COLO829 (cell line): ENCODE measurements at places on chromosomes 2 and 18.

DNA sequence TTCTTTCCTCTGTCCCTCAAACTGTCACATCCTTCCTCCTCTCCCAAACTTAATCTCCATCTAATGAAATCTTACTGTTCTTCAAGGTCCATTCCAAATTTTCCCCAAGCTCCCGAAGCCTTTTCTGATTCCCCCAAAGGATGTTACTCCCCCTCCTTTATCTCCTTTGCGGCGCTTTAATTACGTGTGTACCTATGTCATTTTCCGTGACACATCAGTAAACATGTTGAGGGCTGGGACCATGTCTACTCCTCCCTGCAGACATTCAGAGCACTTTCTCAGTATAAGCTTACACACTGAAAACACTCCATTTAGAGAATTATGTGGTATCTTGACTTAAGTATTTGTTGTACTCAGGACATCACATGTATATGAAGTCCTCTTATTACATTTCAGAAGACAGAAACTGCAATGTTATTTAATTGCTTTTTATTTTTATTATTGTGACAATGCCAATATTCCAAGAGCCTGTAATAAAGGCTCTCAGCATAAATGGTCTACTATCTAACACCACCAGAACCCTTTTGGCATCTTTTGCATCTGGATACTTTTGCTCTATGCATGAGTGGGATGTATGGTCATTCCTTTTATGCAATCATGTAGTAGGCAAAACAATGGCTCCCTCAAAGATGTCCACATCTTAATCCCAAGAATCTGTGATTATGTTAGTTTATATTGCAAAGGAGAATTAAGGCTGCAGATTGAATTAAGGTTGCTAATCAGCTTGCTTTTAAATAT is 1.8 kb downstream of the NMI start:
- no peak for DNase-seq

DNA sequence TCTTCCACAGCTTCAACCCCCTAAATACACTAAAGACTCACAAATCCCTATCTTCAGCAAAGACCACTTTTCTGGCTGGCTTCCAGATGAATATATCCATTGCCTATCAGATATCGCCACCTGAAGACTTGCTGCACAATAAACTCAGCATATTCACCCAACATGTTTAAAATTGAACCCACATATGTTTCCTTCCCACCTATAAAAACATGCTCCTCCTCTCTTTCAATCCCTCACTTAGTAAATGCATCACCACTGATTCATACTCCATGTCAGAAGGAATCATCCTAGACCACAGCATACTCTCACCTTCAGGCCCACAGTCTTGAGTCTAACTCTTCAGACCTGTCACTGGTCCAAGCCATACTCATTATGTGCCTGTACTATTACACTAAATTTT is 5.3 kb downstream of the SPC25 start:
- no peak for DNase-seq

DNA sequence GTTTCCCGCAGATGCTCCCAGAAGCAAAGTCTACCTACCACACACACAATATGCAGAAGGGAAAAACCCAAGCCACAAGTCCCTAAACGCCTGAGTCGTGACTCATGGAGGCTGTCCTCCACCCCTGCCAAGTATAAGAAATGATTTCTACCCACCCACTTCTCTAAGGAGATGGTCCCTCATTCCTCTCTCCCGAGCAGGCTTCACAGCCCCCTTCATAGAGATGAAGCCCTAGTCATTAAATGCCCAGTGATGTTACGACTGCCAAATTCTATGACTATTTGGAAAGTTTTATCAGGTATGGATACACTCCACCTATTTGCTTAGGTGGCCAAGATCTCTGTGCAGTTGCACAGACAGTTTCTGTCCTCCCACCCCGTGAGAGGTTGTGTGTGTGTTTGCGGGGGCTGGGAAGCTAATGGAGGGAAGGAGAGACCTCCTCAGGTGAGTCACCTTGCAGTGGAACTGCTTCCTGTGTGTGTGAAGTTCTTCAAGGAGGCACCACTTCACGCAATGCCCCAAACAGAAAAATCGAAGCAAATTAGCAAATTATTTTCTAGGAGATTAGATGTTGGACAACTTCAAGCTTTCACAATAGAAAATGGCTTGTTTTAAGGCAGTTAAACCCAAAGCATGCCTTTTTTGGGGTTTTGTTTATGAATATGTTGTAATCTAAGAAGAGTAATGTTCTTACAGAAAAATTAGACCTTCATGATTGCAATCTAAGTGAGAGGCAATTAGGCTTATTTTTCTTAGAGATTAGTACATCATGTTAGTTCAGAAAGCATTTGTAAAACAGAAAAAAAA is 175.2 kb downstream of the TGIF1 start:
- no peak for DNase-seq

GRCh38 chr2:100257939-100258338 is 64.4 kb downstream of the LONRF2 start:
- no peak for DNase-seq

- DNase-seq = no peak
Observed at GRCh38 chr18:56541340-56541739, 97.1 kb downstream of the TXNL1 start.

GRCh38 chr18:55559739-55560138 is 28.3 kb downstream of the TCF4 start:
- no peak for DNase-seq

DNA sequence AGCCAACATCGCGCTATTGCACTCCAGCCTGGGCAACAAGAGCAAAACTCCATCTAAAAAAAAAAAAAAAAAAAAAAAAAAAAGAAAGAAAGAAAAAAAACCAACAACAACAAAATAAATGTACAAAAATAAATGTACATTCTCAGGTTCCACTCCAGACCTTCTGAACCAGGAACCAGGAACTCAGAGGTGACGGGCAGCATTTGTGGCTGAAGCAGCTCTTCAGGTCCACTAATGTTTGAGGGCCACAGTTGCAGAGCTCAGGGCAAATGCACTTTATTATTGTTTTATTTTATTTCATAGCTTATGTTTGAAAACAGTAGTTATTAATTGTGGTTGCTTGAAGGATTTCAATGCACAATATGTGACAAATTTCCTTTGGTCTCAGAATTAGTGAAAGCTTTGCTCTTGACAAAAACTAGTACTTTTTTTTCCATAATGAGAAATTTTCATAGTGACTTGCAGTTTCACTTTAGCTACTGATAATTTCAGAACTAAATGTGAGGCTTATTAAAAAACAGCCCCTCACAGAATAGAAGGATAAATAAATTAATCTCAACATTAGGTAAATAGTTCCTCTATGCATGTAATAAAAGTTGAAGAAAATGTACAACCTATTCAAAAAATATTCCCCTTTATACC is 378.4 kb upstream of the SPHKAP start:
- no peak for DNase-seq

DNA sequence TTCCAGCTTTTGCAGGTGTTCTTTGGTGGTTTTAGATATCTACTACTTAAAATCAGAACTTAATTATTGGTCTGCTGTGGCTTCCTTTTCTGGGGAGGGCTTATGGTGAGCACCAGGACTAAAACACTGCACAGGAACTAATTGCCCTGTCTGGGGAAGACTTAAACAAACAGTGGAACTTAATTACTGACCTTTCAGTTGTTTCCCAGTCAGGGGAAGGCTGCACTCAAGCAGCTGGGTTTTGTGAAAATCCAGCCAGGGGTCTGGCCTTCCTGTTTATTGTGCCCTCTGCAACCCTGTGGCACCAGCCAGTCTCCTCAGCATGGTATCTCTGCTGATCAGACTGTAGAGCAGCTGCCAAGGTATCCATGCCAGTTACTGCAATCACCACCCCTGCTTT is 398.2 kb downstream of the ADCYAP1 start:
- no peak for DNase-seq

GRCh38 chr2:174535083-174535482 is 48.3 kb upstream of the GPR155 start:
- DNase-seq = no peak

DNA sequence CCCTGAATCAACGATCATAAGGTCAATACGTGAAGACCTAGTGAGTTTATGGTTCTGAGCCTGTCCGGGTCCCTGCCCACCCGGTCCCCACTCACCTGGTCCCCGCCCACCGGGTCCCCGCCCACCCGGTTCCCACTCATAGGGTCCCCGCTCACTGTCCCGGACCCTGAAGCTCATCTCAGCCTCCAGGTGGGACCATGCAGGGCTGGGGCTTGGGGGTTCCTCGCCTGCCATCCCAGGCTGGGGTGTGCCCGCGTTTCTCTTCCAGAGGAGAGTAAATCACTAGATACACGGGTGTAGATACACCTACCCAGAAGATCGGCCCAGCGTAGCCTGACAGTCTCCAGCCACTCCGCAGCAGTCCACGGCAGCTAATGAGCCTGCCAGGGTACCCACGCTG is 131.5 kb downstream of the MBP start:
- no peak for DNase-seq

DNA sequence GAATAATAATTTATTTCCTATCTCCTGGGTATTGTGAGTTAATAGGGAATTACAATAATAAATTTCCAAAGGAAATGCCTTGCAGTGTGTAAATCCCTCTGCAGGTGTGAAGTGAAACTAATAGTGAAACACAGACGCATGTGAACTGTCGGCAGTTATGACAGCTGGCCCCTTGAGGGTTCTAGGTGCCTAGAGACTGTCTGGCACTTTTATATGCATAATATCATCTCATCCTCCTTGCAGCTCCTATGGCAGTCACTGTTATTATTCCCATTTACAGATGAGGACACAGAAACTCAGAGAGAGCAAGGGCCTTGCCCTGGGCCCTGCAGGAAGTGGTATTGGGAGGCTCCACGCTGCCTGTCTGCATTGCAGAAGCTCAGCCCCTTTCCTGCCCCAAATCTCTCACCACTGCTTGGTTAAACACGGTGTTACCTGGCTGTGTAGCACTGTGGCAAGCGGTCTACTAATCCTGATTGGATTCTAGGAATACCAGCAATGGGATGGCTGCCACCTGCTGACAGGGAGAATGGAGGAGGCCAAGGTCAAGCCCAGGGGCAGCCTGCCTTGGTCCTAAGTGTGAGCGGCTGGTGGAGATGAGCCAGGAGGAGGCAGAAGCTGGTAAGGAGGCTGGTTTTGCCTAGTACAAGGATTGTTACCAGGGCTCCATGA is 32.8 kb upstream of the ACKR3 start:
- DNase-seq = no peak

- no peak for DNase-seq
Observed at GRCh38 chr2:30106543-30106942, 40.3 kb upstream of the YPEL5 start.
